ENCODE measurements at places on chromosomes 5 and 9.

DNA sequence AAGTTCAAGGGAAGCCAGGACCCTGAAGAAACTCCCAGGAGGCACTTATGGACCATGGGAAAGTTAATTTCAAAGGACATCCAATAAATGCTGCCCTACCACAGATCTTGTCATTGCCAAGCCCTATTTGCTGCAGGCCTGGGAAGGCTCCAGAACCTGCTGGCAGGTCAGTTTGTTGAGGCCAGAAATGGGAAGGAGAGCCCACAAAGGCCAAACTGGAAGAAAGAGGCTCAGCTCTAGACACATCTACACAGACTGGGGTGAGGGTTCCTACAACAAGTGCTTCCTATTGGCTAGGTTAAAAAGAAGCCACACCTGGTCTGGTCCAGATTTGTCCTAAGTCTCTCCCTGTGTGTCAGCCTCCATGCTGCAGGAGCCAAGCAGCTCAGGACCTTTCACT lies 94.4 kb downstream of the SIL1 start:
- no peak for DNase-seq

- DNase-seq, result no peak
These were observed 3.9 kb downstream of the CEMIP2 start for GRCh38 chr9:71764463-71764862.

- DNase-seq, result peak; percentile 14
These were observed 23.4 kb upstream of the LECT2 start for GRCh38 chr5:135978212-135978631.

DNA sequence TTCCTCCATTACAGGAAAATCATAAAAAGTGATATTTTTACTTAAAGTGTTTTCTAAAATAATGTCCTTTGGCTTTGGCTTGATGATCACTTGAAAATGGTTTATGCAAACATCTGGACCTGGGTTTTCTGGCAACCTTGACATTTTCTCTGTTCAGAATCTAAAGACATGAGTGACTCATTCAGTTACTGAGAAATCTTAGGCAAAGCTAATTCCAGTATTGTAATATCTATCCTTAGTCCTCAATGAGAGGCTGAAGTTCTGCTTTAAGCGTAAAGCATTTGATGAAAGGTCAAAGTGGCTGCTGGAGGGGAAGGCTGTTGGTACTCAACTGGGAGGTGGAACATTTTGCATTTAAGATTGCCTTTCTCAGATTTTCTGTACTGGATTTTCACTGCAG lies 2.3 kb downstream of the MAN2A1 start:
- no peak for DNase-seq

- DNase-seq, result no peak
These were observed 377.7 kb upstream of the SMARCA2 start for GRCh38 chr9:1637401-1637800.

DNA sequence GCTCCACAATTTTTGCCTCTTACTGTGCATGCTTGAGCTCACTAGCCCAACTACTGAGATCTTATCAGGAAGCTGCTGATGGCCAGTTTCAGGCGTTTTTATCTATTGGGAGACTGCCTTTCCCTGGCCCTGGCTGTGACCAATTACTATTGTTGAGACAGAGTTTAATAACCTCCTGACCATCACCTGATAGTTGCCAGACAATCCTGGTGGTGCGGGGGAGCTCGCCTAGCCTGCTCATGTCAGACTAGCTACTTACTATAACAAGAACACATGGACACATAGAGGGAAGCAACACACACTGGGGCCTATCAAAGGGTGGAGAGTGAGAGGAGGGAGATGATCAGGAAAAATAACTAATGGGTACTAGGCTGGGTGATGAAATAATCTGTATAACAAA lies 13.0 kb upstream of the OXCT1 start:
- DNase-seq, result no peak

DNA sequence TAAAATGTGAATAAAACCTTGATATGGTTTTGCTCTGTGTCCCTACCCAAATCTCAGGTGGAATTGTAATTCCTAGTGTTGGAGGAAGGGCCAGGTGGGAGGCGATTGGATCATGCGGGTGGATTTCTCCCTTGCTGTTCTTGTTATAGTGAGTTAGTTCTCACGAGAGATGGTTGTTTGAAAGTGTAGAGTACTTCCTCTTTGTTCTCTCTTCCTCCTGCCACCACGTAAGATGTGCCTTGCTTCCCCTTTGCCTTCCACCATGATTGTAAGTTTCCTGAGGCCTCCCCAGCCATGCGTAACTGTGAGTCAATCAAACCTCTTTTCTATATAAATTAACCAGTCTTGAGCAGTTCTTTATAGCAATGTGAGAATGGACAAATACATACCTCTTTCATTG lies 34.9 kb downstream of the TARS1 start:
- no peak for DNase-seq

DNA sequence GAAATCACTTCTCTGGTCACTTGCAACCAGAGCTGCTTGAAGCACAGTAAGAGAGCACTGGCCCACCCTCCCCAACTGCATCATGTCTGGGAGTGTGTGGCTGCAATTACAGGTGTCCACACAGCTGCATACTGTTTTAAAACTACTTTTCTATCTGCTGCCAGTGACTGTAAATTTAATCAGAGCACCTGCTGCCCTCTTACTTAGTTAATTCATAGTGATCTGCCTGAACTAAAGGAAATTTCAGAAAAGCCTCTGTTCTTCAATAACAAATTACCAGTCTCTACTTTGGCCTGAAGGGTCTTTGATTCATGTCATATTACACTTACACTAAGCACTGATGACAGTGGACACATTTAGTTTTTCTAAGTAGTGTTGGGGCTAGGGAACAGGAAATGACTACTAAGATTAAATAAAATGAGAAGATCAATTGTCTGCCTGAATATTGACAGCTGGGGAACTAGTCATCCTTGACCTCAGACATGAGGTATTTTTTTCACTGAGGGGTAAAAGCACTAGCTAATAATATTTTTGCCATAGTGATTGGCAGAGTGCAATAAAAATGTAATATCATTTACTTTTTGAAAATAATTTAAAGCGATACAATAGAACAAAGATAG lies 788.9 kb upstream of the GRAMD2B start:
- DNase-seq, result no peak

DNA sequence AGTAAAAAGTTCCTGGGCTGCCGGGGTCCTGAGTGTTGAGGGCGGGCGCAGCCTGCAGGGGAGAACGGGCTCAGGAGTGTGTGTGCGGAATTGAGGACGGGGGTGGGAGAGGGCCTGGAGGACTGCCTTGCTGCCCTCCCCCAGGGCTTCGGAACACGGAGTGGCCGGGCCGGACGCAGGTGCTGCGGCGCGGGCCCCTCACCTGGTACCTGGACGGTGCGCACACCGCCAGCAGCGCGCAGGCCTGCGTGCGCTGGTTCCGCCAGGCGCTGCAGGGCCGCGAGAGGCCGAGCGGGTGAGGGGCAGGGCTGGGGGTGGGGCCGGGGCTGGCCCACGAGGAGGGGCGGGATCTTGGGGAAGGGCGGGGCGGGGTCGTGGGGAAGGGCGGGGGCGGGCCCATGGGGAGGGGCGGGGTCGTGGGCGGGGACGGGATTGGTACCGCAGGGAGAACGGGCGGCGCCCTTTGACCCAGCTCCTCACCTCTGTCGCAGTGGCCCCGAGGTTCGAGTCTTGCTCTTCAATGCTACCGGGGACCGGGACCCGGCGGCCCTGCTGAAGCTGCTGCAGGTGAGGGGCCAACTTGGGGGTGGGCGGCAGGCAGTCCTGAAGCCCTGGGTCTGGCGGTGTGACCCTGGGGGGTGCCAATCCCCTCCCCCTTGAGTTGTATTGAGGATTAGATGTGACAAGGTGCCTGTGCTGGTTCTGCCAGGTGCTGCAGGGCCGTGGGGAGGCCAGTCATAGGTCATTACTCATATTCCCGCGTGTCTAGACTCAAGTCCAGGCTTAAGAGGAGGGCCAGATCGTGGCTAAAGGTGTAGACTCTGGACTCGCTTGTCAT lies 7.1 kb downstream of the FPGS start:
- DNase-seq, result peak; percentile 64

DNA sequence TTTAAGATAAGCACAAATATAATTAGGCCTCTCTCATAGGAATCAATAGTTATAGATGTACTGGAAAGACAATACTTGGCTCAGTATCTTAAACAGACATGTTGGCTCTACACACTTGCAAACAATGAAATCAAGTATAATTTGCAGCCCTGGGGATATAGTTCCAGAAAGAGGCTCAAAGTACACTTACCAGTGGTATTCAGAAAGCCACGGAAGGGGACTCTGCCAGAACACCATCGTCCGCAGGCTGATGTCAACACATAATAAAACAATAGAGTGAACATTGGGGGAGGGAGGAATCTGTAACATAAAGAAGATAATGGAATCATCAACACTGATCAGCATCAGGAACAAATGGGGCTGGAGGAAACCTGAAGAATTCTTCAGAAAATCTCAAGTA lies 31.2 kb upstream of the EBF1 start:
- no peak for DNase-seq

- no peak for DNase-seq
These were observed 65.9 kb upstream of the VPS13A start for GRCh38 chr9:77111408-77111807.

GRCh38 chr5:136075466-136075891 lies 46.7 kb downstream of the TGFBI start:
- DNase-seq, result no peak

- DNase-seq, result no peak
These were observed 342.9 kb downstream of the SPOCK1 start for GRCh38 chr5:137156180-137156579.

Data from ELF-1 (cell line).